Endodermal cell (in vitro differentiated cells): ENCODE measurements at places on chromosomes 4 and X. TPM values are rescaled to one million over a fixed set of nuclear protein-coding genes. Genes with fewer than 3 reads are reported as not detected.

Gene CSN3
- total RNA-seq: not detected in 2 replicates

Gene AMBN
- total RNA-seq: not detected in 3 replicates

Gene TMPRSS11B
- 0.18 TPM in 1 of 3 replicates, not detected in the others for total RNA-seq

Gene HPGDS
- not detected in 2 replicates for total RNA-seq

Gene WDR1
- 342 and 345 TPM in 2 replicates for total RNA-seq

Gene ACOX3
- total RNA-seq: 146 to 154 TPM (median 147 TPM) in 3 replicates

GRCh38 chr4:123398066-123398852, 1.7 kb downstream of the SPRY1 start:
- DNase-seq: peak; percentile 87

DNA sequence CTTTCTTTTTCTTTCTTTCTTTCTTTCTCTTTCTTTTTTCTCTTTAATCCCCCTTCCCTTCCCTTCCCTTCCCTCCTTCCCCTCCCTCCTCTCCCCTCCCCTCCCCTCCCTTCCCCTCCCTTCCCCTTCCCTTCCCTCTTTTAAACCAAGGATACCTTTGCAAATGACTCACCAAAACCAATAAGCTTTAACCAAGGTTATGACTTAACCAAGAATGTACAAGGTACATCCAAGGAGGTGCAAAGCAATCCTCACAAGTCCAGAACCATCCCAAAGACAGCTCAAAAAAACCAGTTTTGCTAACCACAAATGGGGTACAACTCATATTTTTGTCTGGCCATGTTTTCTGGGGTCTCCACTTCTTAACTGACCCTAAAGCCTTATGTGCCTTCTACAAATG, 174.7 kb upstream of the PPP1R2C start:
- no peak for DNase-seq

DNA sequence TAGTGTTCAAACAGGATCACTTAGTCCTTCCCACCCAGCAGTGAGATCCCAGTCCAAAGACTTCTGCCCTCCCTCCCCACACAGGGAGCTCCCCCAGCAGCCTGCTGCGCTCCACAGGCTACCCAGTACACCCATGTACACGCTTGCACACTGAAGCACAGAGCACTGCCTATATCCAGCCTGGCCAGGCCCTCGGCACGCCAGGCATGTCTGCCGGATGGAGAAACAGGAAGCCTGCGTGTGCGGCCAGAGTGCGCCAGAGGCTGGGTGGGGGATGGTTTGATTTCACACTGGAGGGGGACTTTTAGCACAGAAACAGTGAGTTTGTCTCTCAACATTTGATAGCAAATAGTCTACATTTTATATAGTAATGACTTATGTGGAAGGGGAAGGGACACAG, 833.5 kb upstream of the IGFBP7 start:
- DNase-seq: no peak

DNA sequence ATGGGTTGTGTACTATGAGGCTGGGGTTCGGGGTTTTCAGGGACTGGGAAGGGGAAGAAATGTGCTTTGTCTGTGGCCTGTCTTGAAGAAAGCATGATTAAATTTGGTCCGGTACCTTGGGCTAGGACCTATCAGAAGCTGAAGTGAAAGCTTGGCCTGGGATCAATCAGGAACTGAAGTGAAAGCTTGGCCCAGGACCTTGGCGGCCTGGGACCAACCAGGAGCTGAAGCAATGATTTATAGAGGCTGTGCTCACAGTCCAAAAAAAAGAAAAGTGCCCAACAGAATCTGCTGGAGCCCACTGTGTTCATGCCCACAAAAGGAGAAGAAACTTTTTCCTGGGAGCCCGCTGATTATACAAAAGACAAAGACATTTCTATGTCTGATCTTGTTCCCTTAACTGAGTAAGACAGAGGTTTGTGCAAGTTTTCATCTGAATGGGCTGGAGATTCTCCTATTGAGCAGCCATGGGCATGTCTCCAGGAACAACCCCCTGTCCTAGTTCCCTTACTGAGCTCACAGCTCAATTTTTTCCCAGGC, 1427.9 kb downstream of the FAM133A start:
- no peak for DNase-seq

- DNase-seq: no peak
Observed at GRCh38 chr4:142231787-142232186, 595.4 kb downstream of the IL15 start.

DNA sequence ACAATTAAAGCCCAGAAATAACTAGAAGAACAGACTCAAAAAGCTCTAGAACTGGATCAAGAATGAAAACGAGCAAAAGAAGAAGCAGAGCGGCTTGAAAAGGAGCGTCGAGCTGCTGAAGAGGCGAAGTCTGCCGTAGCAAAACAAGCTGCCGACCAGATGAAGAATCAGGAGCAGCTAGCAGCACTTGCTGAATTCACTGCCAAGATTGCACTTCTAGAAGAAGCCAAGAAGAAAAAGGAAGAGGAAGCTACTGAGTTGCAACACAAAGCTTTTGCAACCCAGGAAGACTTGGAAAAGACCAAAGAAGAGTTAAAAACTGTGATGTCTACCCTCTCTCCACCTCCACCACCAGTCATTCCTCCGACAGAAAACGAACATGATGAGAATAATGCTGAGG, 56.1 kb upstream of the PPP4R3C start:
- no peak for DNase-seq

- DNase-seq: peak; percentile 63
Observed at GRCh38 chr4:100913685-100914084, 395.9 kb upstream of the EMCN start.

DNA sequence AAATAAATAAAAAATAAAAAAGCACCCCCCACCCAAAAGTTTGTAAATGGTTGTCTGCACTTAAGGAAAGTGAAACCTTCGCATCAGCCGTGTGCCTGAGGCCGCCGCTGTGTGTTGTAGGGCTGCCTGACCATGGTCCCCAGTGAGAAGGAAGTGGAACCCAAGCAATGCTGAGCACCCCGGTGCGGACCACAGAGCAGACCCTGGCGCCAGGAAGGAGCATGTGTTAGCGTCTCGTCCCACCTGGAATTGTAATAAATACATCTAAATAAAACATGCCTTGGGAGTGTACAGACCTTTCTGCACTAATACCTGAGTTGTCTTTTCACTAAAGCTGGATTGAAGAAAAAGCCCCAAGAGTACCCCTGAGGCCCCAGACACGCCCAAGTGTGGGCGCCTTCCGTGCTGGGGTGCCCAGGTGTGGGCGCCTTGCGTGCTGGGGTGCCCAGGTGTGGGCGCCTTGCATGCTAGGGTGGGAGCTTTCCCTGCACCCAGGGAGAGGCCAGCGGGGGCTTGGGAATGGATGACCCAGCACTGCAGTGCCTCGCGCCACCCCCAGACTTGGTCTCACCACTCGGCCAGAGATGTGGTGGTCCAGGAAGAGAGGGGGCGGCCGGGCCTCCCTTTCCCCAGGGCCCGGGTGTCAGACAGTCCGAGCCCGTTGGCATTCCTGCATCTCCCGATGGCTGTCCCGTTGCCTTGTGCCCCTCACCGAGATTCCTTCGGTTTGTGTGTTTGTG, 33.7 kb downstream of the HTT-AS start:
- no peak for DNase-seq

DNA sequence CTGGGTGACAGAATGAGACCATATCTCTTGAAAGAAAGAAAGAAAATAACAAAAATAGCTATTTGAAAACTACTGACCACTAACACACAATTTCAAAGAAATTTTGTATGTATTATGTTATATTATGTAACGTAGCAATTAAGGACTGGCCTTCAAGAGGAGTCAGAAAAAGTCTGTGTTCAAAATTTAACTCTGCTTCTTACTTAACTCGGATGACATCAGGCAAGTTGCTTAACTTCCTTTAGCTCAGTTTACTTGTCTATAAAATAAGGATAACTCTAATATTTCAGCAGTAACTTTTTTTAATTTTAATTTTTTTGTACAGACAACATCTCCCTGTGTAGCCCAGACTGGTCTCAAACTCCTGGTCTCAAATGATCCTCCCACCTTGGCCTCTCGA, 14.6 kb upstream of the PRSS12 start:
- no peak for DNase-seq

- DNase-seq: no peak
Observed at GRCh38 chr4:182553653-182554052, 310.5 kb downstream of the TENM3 start.

GRCh38 chr4:141871086-141871770, 234.8 kb downstream of the IL15 start:
- no peak for DNase-seq

DNA sequence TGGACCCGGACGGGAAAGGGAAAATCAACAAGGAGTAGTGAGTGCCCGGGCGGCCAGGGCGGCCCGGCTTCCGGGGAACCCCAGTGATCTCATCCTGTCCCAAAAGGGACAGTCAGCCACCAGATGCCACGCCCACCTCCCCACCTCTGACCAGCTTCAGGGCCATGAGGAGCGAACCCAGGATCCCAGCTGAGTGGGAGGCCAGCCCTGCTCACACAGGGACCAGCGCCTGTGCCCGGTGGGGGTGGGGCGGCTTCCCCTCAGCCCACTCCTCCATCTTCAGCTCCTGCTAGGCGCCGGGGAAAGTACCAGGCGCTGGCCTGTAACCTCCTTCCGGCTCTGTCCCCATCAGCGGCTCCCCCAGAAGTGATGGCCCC, 6.2 kb downstream of the MYL5 start:
- no peak for DNase-seq

GRCh38 chr4:150384249-150384648, 197.7 kb upstream of the MAB21L2 start:
- DNase-seq: no peak

- no peak for DNase-seq
Observed at GRCh38 chr4:84678976-84679744, 96.2 kb downstream of the CDS1 start.
